ENCODE measurements at places on chromosomes 4 and X. TPM values are rescaled to one million over a fixed set of nuclear protein-coding genes. Genes with fewer than 3 reads are reported as not detected.
A peak's percentile ranks its signal among the peaks of the same experiment; 100 is the strongest.

DNA sequence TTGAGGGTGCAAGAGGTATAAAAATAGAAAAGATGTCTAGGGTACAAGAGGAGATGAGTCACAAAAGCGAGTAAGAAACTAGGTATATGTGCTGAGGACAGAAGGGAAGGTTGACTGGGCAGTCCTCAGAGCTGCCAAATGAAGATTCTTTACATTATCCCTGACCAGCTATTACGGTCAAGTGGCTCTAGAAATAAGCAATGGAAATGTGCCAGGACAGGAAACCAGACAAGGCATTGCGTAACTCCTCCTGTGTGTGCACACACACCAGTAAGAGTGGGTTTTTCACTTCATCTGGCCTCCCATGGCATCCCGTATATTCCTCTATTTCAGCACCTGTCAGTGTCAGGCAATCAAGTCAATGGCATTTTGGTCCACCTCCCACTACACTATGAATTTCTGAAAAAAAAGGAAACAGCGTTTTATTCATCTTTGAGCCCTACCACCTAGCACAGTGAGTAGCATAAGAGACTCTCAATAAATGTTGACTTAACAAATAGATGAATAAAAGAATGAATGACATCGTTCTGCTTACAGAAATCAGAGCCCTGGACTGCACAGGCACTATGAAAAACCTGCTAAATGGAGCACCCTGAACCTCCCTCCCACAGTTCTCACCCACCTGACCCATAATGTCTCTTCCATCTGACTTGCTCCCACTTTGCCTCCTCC lies 62.6 kb upstream of the KLF3 start:
- H3K4me1 ChIP-seq, result no peaks in the 10 kb centered on the region
- DNase-seq, result no peak
- H3K36me3 ChIP-seq, result no peaks in the 10 kb centered on the region
- no peaks in the 10 kb centered on the region for H3K27me3 ChIP-seq
- no peak overlapping the region for H3K4me3 ChIP-seq

RPL10 gene
- 2,757 TPM for total RNA-seq

DNA sequence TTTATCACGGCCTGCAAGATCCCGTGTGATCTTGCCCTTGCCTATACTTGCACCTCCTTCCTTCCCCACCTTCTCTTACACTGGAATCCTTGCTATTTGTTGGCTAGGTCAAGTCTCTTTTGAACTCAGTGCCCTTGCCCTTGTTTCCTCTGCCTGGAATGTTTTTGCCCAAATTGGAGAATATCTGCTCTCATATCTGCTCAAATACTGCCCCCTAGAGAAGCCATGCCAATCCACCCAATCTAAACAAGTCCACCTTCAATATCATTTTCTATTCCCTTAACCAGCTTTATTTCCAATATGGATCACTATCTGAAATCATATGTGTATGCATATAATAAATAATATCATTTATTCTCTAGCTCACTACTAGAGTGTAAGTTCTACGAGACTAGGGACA lies 1044.2 kb upstream of the FTHL17 start:
- no peak for DNase-seq
- no peaks in the 10 kb centered on the region for H3K36me3 ChIP-seq
- no peaks in the 10 kb centered on the region for H3K27me3 ChIP-seq
- H3K4me3 ChIP-seq, result no peak overlapping the region

DNA sequence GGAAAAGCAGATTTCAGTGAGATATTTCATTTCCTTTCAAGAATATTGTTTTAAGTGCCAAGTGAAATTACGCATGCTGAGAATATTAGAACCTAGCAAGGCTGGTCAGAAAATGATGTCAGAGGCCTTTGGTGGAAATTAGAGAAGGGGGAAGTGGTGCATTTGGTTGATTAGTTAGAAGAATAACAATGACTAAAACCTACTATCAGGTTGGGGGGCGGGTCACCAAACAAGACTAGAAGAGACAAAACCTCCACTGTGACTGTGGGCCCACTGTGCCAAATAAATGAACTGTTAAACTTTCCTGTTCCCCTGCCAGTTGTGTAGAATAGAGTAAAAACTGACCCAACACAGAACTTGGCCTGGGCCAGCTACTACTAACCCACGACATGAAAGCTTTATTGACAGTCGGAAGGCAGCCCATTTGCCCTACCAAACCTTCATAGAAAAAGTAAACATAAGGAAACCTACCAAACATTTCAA lies 2.9 kb downstream of the RAPGEF2 start:
- peak; percentile 15 for DNase-seq
- H3K36me3 ChIP-seq, result no peaks in the 10 kb centered on the region
- H3K27ac ChIP-seq, result peak overlapping the region; percentile 95
- H3K27me3 ChIP-seq, result no peaks in the 10 kb centered on the region
- no peak overlapping the region for H3K4me3 ChIP-seq

AFF2 gene
- total RNA-seq, result 0.99 TPM

DNA sequence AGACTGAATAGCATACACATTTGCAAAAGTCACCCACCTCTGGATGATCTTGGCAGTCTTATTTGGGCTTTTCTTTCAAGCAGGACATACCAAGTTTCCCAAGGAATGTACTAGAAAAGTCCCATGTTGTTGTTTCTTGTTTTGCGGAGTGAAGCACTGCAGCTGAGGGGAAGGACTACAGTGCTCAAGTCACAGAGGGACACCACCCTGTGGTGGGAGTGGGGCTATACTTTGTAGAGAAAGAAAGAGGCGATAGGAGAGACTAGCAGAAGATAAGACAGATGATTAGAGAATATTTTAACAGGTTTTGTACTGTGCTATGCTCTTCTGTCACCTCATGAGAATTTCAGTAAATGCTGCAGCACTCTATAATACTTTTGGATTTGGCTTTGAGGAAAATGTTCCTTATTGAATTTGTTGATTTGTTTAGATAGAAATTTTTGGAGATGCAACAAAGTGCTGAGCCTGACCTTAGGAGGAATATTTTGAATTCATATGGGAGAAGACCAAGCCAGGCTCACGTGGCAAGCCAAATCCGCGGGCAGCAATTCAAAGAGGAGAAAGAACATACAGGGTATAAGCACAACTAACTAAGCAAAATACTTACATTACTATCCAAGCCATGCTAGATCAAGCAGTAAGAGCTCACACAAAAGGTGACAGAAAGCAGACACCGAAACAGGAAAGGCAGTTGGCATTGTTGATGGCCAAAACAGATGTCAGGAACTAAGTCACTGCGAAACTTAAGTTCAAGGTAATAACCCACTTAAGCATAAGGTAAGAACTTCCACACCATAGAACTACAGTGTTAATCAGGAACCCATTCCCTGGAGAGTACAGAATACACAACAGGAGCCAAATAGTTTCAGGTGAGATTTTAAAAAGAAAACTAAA lies 280.3 kb upstream of the INTU start:
- DNase-seq, result no peak
- no peaks in the 10 kb centered on the region for H3K4me1 ChIP-seq
- H3K27ac ChIP-seq, result no peak overlapping the region
- no peak overlapping the region for H3K4me3 ChIP-seq

AWAT2 gene
- not detected for total RNA-seq

DNA sequence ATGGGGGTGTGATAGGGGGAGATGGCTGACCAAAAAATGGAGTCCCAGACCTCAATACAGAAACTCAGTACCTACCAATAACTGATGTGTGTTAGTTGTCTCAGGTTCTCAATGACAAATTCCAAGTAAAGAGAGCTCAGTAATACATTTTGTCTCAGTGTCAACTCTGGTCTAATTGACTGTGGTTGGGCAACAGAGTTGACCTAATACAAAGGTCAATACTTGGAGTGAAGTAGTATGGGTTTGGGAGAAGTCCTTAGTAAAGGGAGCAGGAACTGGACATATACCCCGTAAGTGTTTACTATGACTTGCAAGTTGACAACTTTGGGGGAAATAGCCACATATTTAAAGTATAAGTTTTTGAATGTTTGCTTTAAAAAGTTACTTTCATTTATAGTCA lies 20.5 kb upstream of the LCORL start:
- H3K4me1 ChIP-seq, result no peaks in the 10 kb centered on the region
- no peak for DNase-seq
- H3K27me3 ChIP-seq, result no peaks in the 10 kb centered on the region
- H3K36me3 ChIP-seq, result no peaks in the 10 kb centered on the region

DNA sequence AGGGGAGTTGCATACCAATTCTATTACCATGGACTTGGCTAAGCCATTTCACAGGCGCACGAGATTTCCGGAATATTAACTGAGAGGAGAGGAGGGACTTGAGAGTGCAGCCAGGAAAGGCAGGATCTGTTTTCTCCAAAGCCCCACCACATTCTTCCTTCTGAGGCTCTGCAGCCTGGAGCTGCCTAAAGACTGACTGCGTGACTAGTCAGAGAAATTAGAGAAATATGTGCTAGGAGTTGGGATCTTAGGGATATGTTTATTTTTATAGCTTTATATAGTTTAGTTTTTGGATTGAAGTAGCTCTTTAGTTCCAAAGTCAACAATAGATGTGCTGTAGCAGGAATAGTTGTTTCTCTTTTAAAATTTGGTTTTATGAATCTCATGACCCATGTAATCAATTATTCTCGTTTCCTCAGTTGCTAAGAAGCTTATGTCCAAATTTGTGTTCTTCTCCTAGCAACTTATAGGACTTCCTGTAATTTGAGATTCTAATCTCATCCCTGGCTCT lies 300.1 kb upstream of the DDX53 start:
- no peaks in the 10 kb centered on the region for H3K27me3 ChIP-seq
- H3K27ac ChIP-seq, result no peak overlapping the region
- no peaks in the 10 kb centered on the region for H3K36me3 ChIP-seq
- H3K4me1 ChIP-seq, result no peaks in the 10 kb centered on the region

GRCh38 chr4:158544141-158544540 lies 22.5 kb downstream of the RXFP1 start:
- H3K27me3 ChIP-seq, result no peaks in the 10 kb centered on the region
- H3K4me3 ChIP-seq, result no peak overlapping the region
- no peaks in the 10 kb centered on the region for H3K4me1 ChIP-seq
- no peak overlapping the region for H3K27ac ChIP-seq
- DNase-seq, result no peak

MAGEE2 gene
- total RNA-seq, result not detected

HMGN5 gene
- total RNA-seq, result 35.3 TPM

- H3K4me1 ChIP-seq, result peaks cover 9% of the 10 kb centered on the region
- H3K27me3 ChIP-seq, result no peaks in the 10 kb centered on the region
- H3K36me3 ChIP-seq, result no peaks in the 10 kb centered on the region
- no peak for DNase-seq
These were observed 63.7 kb downstream of the HMGB2 start for GRCh38 chr4:173270312-173271027.

DNA sequence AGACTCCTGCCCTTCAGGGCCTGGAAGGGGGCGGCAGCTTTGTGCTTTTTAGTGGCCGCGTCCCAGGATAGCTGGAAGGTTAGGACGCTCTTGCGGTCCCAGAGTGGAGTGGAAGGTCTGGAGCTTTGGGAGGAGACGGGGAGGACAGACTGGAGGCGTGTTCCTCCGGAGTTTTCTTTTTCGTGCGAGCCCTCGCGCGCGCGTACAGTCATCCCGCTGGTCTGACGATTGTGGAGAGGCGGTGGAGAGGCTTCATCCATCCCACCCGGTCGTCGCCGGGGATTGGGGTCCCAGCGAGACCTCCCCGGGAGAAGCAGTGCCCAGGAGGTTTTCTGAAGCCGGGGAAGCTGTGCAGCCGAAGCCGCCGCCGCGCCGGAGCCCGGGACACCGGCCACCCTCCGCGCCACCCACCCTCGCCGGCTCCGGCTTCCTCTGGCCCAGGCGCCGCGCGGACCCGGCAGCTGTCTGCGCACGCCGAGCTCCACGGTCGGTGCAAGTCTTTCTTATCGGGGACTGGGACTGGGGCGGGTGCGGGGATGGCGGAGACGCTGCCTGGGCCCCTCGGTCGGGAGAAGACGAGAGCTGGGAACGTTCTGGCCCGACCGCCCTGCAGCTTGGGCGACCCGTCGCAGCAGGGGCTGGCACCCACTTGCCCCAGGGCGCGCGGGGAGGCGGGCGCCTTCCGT lies at the start of gene EDNRA:
Gene EDNRA (plus strand): TSS at position 207 of the 686 bp plus-strand sequence. CDS start 4,585 bp downstream, outside the sequence.
- no peak within 1 kb of the TSS for H3K27ac ChIP-seq
- H3K36me3 ChIP-seq, result no peaks in the 10 kb centered on the region
- no peaks in the 10 kb centered on the region for H3K27me3 ChIP-seq

NAP1L3 gene
- total RNA-seq, result 0.33 TPM

ELF4 gene
- 1.6 TPM for total RNA-seq

SSX4B gene
- total RNA-seq, result not detected

- no peaks in the 10 kb centered on the region for H3K36me3 ChIP-seq
- no peak overlapping the region for H3K27ac ChIP-seq
- DNase-seq, result no peak
- no peaks in the 10 kb centered on the region for H3K27me3 ChIP-seq
These were observed 3.5 kb upstream of the TIMP1 start for GRCh38 chrX:47578692-47579091.

CAPN6 gene
- 1.8 TPM for total RNA-seq

DNA sequence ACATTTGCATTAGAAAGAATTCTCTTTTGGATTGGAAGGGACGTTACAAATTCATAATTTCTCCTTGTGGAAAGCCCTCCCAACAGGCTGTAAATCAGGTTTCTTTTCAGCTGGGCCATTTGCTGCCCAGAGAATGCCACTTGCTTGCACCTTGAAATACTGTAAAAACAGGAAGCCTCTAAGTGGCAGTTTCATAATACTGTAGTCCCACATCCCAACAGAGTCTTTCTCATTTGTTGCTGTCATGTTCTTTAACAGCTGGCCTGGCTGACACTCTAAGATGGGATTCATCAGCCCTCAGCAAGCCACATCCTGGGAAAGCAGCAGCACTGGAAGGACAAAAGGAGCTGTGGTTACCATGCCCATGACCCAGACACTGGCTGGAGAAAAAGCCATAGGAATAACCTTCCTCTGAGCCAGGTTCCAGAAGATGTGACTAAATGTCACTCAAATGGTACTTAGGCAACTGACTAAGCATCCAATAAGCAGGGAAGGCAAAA lies 221.9 kb upstream of the MBNL3 start:
- no peak overlapping the region for H3K27ac ChIP-seq
- DNase-seq, result no peak
- no peaks in the 10 kb centered on the region for H3K4me1 ChIP-seq
- no peaks in the 10 kb centered on the region for H3K36me3 ChIP-seq
- no peaks in the 10 kb centered on the region for H3K27me3 ChIP-seq

DNA sequence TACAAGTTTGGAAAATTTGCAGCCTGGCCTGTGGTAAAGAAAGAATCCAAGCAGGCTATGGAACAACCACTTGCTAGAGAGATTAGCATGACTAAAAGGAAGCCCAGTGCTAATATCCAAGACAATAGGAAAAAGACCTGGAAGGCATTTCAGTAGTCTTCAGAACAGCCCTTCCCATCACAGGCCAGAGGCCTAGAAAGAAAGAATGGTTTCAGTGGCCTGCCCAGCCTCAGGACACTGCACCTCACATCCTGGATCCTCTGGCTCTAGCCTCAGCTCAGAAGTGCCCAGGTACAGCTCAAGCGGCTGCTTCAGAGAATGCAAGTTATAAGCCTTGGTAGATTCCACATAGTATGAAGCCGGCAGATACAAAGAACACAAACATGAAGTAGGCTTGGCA lies 449.8 kb upstream of the AR start:
- H3K27ac ChIP-seq, result no peak overlapping the region
- no peak overlapping the region for H3K4me3 ChIP-seq
- H3K4me1 ChIP-seq, result no peaks in the 10 kb centered on the region
- no peaks in the 10 kb centered on the region for H3K27me3 ChIP-seq
- H3K36me3 ChIP-seq, result no peaks in the 10 kb centered on the region

KLHL4 gene
- total RNA-seq, result not detected

UGT2B7 gene
- 7.3 TPM for total RNA-seq

- H3K36me3 ChIP-seq, result no peaks in the 10 kb centered on the region
- no peak overlapping the region for H3K27ac ChIP-seq
- H3K4me3 ChIP-seq, result no peak overlapping the region
- no peaks in the 10 kb centered on the region for H3K27me3 ChIP-seq
These were observed 309.4 kb downstream of the GLUD2 start for GRCh38 chrX:121356850-121357171.

- no peaks in the 10 kb centered on the region for H3K27me3 ChIP-seq
- no peak overlapping the region for H3K4me3 ChIP-seq
- no peaks in the 10 kb centered on the region for H3K4me1 ChIP-seq
- no peaks in the 10 kb centered on the region for H3K36me3 ChIP-seq
- no peak overlapping the region for H3K27ac ChIP-seq
These were observed 9.8 kb downstream of the ZIC3 start for GRCh38 chrX:137575596-137576255.

Measured in body of pancreas (tissue), 4 donors.